ENCODE measurements at places on chromosomes 4 and X. TPM values are rescaled to one million over a fixed set of nuclear protein-coding genes. Genes with fewer than 3 reads are reported as not detected.

The SOD3 gene
- 0.18 TPM for total RNA-seq

The PCDH7 gene
- 0.45 TPM for total RNA-seq

The CT45A1 gene
- total RNA-seq, result 34.0 TPM

The CNOT6L gene
- 3.2 TPM for total RNA-seq

The SLC49A3 gene
- not detected for total RNA-seq

The NAP1L3 gene
- 19.1 TPM for total RNA-seq

The GAGE12E gene
- total RNA-seq, result not detected

GRCh38 chrX:13339607-13340006, 19.8 kb upstream of the ATXN3L start:
- no peak for DNase-seq

- peak; percentile 60 for DNase-seq
These were observed 1793.7 kb upstream of the TENM3 start for GRCh38 chr4:180449395-180449956.

DNA sequence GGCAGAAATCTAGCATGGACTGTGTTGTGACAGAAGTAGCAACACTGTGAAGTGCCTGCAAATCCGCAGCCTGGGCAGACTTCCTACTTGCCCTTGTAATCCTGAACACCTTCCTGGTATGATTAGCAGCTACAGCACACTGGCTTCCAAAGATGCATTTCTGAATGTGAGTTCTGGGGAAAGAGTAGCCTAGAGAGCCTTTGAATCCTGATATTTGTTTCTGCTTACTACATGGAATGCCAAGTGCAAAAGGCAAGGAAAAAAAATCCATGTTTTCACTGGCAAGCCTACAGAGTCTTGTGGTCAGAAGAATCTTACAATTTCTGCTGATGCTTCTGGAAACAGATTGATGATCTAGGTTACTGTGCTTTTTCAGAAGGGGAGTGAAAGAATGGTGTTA, 223.7 kb downstream of the COL25A1 start:
- DNase-seq, result peak; percentile 10

DNA sequence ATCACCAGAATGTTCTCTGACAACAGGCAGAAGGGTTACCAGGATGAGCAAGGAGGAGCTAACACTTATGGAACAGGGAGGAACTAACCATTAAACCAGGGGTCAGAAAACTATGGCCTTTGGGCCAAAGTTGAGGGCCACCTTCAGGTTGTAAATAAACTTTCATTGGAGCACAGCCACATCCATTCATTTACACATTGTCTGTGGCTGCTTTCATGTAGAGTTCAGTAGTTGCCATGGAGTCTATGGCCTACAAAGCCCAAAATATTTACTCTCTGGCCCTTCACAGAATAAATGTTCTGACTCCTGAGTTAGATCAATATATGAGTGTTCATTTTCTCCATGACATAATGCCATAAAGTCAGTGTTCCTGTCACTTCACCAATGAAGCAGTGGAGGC, 13.2 kb upstream of the HCCS start:
- DNase-seq, result no peak

- DNase-seq, result no peak
These were observed 162.3 kb upstream of the SMIM31 start for GRCh38 chr4:164591666-164592065.

GRCh38 chr4:86536151-86536550, 58.0 kb upstream of the PTPN13 start:
- no peak for DNase-seq

DNA sequence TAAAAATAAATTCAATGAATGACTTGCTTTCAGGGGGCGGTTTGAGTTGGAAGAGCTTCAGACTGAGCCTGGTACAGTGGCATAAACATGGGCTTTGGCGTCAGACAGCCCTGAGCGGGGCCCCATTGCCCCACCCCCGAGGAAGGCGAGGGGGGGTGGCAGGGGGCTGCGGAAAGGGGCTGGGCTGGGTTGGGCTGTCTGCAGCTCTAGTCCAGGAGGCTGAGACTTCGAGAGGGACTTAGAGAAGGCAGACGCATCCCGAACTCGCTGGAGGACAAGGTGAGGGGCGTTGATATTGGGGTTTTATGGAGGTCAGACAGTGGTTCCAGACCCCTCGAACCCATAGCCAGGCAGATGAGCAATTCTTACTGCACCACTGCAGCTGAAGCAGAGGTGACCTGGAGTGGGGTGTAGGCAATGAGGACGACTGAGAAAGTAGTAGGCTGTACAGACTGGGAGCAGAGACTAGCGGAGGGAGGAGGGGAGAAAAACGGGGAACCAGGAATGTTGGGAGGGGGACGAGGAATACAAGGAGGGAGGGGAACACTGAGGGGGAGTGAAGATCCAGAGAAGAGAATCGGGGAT, at the start of gene MAGED2:
Gene MAGED2, plus strand, starts transcription at position 222 of the 585 bp plus-strand sequence. CDS start 1,587 bp downstream, outside the sequence.
- peak; percentile 30 for DNase-seq

DNA sequence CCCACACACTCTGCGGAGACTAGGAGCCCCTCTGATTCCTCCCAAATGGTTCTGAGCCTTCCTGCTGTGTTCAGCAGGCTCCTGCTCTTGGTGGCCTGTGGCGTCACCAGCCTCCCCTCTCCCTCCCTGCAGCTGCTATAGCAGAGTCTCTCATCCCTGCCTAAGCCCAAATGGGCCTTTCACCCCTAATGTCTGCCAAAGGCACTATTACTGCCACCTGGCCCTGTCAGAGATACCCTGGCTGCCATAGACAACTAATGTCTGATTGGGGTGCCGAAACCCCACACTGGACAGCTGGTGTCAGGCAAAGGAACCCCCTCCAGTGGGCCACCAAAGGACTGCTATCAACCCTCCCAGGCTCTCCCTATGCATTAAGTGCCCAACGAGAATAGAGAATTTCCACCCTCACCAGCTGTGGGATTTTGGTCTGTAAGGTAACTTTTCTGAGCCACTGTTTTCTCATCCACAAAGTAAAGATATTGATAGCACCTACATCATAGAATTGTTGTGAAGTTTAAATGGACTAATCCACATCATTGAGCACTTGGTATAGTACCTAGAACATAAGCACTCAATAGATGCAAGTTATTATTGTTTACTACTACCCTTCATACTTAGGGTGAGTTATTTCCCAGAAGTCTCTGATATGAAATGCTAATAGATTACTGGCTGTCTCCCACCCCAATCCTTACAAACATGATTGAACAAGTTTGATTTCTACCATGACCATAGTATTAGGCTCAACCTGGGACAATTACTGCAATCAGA, 421.3 kb downstream of the MID1IP1 start:
- DNase-seq, result no peak

GRCh38 chr4:2142630-2143427, 83.7 kb downstream of the NAT8L start:
- DNase-seq, result no peak

GRCh38 chrX:44470816-44471215, 71.8 kb downstream of the FUNDC1 start:
- DNase-seq, result no peak

GRCh38 chr4:96407225-96407624, 567.3 kb downstream of the PDHA2 start:
- no peak for DNase-seq

- DNase-seq, result no peak
These were observed 309.8 kb upstream of the GALNT7 start for GRCh38 chr4:172858731-172859230.

- DNase-seq, result peak; percentile 14
These were observed 32.0 kb upstream of the AMELX start for GRCh38 chrX:11261260-11261659.

DNA sequence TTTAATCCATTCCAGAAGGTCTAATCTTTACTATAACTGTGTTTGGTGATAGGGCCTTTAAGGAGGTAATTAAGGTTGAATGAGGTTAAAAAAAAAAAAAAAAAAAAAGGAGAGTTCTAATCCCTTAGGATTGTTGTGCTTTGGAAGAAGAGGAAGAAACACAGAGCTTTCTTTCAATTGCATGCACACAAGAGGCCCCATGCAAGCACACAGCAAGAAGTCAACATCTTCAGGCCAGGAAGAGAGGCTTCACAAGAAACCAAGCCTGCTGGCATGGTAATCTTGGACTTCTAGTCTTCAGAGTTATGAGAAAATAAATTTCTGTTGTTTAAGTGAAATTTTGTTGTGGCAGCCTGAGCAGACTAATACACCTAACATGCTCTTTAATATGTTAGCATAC, 118.6 kb downstream of the NAA11 start:
- no peak for DNase-seq

DNA sequence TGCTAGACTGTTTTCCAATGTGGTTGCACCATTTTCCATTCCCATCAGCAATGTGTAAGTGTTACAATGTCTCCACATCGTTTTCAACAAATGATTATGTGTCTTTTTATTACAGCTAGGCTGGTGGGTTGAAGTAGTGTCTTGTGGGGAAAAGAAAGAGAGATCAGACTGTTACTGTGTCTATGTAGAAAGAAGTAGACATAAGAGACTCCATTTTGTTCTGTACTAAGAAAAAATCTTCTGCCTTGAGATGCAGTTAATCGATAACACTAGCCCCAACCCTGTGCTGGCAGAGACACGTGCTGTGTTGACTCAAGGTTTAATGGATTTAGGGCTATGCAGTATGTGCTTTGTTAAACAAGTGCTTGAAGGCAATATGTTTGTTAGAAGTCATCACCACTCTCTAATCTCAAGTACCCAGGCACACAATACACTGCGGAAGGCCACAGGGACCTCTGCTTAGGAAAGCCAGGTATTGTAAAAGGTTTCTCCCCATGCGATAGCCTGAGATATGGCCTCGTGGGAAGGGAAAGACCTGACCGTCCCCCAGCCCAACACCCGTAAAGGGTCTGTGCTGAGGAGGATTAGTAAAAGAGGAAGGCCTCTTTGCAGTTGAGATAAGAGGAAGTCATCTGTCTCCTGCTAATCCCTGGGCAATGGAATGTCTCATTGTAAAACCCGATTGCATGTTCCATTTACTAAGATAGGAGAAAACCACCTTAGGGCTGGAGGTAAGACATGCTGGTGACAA, 23.0 kb upstream of the UGT2B15 start:
- DNase-seq, result no peak

- DNase-seq, result no peak
These were observed 167.8 kb downstream of the ZNF330 start for GRCh38 chr4:141388481-141388880.

DNA sequence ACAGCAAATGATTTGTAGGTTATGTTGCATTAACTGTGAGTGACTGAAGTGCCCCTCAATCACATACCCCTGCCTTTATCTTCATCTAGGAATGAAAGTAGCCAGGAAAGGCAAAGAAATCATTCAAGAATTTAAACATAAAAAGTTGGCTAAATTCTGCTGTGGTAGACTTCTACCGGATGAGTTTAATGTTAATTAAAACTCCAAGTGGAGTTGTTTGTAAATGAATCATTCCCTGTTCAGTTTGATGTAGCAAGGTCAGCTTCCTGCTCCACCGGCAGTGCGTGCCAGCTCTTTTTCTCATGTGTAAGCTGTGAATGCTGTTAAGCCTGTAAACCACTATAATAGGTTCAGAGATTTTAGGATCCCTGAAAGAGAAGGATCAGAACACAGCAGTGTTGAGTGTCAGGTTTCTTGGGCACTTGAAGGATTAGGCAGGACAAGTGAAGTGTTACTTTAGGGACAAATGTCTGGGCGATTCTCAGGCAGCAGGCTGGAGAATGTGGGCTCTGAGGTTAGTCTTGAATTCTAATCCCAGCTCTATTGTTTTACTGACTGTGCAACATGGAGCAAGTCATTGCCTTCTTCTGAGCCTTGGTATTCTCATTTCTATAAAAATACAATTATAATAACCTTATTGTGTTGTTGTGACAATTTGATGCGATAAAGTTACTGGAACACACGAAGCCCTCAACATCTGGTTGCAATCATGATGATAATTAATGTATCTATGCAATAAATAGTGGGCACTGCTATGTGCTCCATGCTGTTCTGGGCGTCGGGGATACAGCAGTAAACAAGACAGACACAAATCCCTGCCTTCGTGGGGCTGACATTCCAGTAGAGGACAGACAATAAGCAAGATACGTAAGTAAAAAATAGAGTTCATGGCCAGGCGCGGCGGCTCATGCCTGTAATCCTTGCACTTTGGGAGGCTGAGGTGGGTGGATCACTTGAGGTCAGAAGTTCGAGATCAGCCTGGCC, 112.0 kb downstream of the SHROOM3 start:
- peak; percentile 69 for DNase-seq
